CD4-positive, alpha-beta T cell treated with Interferon alpha-2 for 1 hour (primary cell): ENCODE measurements at places on chromosomes 7 and 10.

DNA sequence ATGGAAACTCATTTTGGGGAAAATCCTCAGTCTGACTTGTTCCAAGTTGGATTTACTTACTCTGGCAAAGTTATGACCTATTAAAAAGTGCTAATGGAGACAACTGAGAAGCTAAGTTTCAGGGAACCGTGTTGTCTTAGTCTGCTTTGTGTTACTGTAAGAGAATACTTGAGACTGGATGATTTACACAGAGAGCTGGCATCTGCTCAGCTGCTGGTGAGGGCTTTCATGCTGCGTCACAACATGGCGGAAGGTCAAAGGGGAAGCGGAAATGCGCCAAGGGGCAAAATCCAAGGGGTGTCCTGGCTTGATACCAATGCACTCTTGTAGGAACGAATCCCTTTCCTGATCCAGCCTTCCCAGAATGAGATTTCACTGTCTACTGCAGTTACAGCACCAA is 46.4 kb downstream of the MTURN start:
- no peak for DNase-seq

DNA sequence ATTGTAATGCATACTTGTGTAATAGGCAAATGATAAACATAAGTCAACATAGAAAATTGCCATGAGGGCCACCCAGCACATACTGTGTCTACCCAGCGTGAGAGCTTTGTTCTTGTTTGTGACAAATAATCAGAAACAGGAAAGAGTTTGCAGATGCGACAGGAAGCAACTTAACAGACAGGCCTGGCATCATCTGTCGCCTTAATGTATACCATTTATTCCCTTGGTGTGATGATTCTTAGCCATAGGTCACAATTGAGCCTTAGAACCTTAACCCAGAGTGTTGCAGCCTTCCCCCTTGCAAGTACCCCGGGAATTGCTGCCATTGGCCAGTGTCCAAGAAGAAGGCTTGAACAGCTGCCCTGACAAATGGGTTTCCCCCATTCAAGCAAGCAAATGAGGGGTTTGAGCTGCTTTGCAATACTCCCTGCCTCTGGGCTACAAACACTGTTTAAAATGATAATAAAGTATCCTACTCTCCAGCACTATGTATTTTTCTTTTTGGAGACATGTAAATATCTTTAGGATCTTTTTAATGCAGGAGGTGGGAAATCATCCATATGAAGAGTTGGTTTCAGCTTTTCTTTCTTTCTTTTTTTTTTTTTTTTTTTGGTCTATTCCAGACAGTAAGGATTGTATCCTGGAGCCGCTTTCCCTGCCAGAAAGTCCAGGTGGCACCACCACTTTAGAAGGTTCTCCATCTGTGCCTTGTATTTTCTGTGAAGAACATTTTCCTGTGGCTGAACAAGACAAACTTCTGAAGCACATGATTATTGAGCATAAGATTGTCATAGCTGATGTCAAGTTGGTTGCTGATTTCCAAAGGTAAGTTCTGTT is 80.0 kb downstream of the ZNF277 start:
- DNase-seq: no peak

DNA sequence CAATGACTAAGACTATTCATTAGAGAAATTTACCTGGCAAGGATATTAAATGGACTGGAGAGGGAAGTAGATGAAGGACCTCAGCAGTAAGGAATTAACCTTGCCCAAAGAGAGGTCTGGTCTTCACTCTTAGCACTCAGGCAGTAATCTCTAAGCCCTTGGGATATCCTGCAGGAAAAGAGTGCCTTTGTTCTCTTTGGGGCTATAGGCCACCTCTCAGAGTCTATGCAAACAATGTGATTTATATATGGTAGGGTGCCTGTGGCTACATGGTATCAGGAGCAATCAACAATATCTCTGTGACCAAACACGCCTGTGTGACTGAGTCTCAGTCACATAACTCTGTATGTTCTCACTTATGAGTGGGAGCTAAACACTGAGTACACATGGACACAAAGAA is 154.7 kb upstream of the CDK1 start:
- no peak for DNase-seq

DNA sequence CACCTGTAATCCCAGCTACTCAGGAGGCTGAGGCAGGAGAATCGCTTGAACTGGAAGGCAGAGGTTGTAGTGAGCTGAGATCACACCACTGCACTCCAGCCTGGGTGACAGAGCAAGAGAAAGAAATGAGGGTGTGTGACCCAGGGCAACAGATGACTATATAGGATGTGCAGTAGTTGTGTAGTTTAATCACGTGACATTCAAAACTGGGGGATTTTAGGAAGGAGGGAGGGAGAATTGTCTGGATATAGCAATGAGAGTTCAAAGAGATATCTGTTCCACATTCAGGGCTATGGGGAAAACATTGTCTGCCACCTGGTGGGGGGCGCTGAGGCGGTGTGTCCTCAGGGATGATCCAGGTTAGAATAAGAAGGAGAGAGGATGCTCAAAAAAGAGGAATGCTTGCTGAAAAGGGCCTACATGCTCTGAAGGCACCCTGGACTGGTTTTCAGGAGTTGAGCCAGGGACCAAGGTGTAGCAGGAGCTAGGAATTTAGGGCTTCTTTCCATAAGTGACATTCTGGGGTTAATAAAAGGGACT is 7.8 kb upstream of the ZYX start:
- no peak for DNase-seq

DNA sequence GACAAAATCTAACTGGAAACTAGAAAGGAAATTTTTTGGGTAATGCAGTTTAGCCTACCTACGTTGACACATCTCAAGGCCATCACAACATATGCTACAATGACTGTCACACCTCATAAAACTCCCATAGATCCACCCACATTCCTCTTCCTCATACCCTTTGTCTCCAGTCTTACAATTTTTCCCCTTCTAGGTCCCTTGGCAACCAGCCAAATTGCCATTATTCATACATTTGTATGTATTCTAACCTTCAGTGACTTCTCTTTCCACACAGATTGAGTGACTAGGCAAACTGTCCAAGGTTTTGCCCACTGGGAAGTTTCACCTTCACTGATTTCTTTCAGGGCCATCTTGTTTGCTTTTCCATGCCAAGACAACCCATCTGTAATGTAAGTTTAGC is 100.5 kb upstream of the TPK1 start:
- no peak for DNase-seq

- no peak for DNase-seq
Measured at GRCh38 chr10:58173391-58173790, 94.3 kb downstream of the IPMK start.

DNA sequence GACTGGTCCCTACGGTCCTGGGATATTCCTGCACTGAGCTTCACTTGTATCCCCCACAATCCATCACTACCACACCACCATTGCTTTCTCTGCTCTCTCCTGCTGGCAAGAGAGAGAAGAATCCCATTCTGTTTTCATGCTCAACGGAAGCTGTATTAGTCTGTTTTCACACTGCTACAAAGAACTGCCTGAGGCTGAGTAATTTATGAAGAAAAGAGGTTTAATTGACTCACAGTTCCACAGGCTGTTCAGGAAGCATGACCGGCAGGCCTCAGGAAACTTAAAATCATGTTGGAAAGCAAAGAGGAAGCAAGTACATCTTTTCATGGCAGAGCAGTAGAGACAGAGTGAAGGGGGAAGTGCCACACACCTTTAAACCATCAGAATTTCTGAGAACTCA is 260.4 kb upstream of the LYZL1 start:
- no peak for DNase-seq

DNA sequence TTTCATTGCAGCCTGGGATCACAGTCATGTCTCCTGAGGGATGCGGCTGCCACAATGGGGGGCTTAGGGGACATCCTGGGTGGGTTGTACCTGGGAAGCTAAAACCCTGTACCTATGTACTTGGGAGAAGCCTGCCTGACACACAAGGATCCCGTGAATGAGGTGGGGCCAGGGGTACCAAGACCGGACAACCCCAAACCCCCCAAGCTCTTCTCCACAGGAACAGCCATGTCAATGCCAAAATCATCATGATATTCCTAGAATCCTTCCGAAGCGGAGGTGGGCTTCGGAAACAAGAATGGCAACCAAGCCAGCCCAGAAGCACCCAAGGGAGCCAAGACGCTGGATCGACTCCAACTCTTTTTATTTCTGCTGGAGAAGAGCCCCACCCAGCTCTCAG is 260.3 kb upstream of the TCERG1L start:
- DNase-seq: no peak
